ENCODE measurements at places on chromosomes 7 and 10.

DNA sequence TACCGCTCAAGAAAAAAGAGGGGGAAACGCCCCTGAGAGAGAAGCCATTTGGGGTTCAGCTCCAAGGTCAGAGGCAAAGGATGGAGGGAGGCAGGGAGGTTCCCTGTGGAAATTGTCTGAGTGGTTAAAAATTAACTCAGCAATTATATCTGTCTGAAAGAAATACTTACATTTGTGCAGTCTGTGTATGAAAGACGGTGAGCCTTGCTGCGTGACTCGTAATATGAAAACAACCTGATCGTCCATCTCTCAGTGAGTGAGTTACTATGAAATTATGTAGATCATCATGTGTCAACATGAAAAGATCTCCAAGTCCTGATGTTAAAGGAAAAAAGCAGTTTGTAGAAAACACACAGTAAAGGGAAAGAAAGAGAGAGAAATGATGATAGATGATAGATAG lies 67.2 kb upstream of the FAM204A start:
- DNase-seq: no peak

GRCh38 chr7:132430861-132431822 lies 145.1 kb downstream of the PLXNA4 start:
- peak; percentile 65 for DNase-seq

DNA sequence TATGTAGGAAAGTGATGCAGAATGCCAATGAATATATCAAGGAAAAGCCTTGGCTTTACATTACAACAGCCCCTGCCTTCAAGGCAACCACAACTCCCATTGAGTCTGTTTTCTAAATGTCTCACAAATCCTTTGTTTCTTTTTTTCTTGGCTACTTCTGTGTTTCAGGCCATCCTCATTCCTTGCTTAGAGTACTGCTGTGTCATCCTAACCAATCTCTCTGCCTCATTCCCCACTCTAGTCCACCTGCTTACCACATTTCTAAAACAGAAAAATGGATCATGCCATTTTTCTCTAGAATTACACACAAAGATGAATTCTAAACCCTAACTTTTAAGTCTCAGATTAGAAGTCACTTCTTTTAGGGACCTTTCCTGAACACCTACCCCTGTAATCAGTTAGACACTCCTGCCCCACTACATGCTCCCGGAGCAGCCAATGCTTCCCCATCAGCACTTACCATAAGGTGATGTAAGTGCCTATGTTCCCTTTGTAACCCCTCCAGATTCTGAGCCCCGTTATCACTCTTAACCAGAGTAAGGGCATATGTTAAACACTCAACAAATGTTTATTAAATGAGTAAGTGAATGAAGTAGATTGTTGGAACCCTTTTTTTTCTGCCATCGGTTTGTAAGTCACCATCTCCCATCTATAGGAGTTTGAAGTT lies 2.8 kb downstream of the BORCS7 start:
- no peak for DNase-seq

GRCh38 chr10:73060738-73061635 lies 35.7 kb downstream of the P4HA1 start:
- peak; percentile 54 for DNase-seq

GRCh38 chr7:24580283-24580946 lies 7.2 kb downstream of the PALS2 start:
- no peak for DNase-seq

GRCh38 chr10:16883084-16883483 lies 65.9 kb upstream of the RSU1 start:
- DNase-seq: no peak

- no peak for DNase-seq
Observed at GRCh38 chr7:1670894-1671593, 967 bp downstream of the ELFN1 start.

DNA sequence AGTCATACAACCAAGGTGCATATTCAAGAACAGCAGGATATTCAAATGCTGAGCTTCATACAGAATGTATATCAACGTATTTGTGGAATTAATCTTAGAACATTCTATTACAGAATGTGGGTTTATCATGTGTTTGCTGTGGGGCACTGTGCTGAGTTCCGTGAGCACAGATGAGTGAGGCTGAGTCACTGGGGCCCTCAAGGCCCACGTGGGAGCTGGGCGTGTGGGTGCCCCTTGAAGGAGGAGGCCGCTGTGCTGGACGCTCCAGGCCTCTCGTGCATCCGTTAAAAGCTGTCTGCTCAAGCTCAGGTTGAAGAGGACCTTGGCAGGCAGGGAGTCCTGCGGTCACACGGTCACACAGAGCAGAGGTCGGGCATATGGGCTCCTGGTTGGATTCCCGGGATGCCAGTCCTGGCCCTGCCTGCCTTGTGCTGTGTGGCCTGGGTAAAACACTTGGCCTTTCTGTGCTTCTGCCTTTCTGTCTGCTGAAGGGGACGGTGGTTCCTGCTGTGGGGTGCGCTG lies 70.1 kb downstream of the GLRX3 start:
- no peak for DNase-seq

All from activated CD4-positive, alpha-beta T cell treated with anti-CD3 and anti-CD28 coated beads, Interleukin-2, Interleukin-4, amounts not matched to agents 100 ng/mL and 50 ng/mL, durations not matched to agents 16 hours and 8 hours (primary cell).